ENCODE measurements at places on chromosomes 2 and 18. TPM values are rescaled to one million over a fixed set of nuclear protein-coding genes. Genes with fewer than 3 reads are reported as not detected.

DNA sequence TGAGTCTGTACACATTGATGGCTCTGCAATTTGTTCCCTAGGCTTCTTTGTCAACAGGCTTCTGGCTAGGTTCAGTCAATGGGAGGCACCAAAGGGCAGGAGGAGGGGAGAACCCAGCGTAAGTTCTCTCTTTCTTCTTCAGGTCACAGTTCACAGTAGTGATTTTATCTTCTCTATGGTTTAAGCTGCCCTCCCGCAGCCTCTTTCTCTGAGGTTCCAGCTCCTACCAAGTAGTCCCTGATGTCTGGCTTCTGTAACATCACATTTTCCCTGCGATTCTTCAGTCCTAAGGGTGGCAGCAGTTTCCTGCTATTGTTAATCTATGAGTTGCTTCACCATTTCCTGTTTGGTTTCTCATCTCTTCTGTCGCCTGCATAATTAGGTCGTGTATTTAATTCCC, 107.4 kb downstream of the CPO start:
- DNase-seq: no peak

DNA sequence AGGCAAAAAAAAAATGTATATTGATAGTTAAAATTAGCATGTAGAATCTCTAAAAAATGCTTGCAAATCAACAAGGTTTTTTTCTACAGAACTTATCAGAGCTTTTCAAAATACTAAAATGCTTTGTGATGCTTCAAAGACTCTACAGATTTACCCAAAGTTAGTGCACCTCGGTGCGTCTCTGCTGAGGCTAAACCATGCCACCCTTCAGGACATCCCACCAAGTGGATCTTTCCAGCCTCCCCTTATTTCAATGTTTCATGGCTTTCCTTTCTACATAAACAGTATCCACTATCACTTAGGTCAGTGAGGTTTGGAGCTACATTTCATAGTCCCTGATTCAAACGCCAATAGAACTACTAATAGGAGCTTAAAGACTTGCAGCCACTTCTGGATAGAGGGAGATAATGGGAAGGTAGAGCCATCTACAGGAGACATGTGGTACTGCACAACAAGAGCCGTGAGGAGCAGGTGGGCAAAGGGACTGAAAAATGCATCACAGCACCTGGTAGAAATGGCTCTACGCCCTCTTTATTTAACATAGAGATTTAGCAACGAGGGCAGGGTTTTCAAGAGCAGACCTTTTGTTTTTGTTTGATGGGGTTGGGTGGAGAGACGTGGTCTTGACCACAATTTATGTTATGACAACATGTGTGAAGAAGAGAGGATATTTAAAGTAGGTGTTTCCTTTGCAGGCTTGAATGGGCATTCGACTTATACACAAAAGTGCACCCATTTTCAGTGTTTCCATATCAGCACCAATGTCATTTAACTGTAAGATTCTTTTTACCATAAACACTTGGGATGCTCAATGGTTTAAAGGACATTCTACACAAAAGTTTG, 56.1 kb upstream of the SLC35G4 start:
- peak; percentile 40 for DNase-seq

DNA sequence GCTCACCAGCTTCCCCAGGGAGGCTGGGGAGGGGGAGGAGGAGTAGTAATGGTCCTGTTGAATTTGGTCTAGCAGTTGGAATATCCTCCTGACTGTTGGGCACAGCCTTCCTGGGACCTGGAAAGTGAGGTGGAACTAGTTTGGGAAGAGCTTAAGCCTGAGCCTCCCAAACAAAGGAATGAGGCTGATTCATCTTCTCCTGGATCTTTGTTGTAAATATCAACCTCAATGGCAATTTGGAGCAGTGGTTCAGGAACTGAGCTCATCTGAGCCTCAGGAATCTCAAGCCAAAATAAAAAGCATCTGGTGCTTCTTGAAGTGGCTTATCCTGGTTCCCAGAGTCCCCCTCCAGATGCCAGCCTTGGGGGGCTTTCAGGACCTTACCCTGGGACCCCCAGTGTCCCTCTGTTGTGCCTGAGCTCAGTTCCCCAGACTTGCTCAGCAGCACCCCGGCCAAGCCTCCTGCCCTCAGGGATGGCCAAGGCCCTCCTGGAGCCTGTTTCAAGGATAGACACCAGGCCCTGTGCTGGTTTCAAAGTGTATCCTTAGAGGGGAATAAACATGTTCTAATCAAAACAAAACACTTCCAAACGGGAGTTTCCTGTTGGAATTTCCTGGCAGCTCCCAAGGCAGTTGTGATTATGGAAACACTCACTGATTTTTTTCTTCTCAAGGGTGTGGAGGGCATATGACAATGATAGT, 112.6 kb downstream of the DDX1 start:
- no peak for DNase-seq

DNA sequence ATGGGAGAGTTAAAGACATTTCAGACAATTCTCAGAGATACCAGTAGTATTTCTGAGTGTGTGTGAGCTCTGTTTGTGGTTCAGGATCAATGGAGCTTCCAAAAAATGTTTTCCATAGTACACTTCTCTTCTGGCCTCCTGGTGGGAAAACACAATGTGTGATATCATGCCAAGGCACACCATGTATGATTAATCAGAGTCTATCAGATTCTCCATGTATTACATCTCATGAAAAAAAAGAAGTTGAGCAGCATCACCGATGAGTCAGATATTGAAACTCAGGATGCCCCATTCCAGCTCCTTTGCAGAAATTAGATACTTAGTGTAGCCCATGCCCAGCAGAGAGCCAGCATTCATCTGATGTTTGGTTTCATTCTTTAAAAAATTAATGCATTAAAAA, 620.3 kb upstream of the POU3F3 start:
- no peak for DNase-seq

DNA sequence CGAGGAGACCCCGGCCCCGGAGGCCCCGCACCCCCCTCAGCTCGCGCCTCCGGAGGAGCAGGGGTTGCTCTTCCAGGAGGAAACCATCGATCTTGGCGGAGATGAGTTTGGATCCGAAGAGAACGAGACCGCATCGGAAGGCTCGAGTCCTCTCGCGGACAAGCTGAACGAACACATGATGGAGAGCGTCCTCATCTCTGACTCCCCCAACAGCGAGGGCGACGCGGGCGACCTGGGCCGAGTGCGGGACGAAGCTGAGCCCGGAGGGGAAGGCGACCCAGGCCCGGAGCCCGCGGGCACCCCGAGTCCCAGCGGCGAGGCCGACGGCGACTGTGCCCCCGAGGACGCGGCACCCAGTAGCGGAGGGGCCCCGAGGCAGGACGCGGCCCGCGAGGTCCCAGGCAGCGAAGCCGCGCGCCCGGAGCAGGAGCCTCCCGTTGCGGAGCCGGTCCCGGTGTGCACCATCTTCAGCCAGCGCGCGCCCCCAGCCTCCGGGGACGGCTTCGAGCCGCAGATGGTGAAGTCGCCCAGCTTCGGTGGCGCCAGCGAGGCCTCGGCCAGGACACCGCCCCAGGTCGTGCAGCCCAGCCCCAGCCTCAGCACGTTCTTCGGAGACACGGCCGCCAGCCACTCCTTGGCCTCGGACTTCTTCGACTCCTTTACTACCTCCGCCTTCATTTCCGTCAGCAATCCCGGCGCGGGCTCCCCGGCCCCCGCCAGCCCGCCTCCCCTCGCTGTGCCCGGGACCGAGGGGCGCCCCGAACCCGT, 8.3 kb downstream of the TRAPPC12 start:
- DNase-seq: no peak

DNA sequence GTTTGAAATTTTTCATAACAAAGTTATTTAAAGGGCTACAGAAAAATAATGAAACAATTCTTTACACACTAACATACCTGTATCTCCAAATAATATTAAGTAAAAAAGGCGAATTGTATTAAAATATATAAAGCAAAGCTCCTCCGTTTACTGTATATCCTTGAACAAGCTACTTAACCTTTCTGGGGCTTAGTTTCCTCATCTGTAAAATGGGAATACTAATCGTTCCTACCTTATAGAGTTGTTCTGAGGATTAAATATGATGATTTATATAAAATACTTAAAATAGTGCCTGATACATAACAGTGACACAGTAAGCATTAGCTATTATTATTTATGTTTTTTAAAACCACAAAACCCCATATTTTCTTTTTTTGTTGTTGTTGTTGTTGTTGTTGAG, 13.3 kb downstream of the SLC25A12 start:
- no peak for DNase-seq

DNA sequence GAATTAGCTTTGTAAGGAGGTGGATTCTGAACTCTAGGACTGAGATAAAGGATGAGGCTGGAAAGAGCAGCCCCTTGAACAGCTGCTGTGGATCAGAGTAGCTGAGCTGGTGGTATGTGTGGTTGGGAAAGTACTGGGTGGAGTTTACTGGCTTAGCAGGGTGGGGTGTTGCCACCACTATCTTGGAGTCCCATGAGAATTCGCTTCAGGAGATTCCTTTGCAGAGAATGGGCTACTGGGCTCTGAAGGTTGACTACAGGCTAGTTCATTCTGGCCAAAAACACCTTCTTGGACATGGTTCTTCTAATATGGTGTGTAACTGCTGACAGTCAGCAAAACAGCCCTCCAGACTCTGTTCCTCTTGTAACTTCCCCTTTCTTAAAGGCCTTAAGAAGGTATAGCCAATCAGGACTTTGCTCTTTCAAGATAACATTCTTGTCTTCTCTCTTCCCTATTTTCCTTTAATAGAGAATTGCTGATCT, 52.7 kb downstream of the TET3 start:
- DNase-seq: no peak

DNA sequence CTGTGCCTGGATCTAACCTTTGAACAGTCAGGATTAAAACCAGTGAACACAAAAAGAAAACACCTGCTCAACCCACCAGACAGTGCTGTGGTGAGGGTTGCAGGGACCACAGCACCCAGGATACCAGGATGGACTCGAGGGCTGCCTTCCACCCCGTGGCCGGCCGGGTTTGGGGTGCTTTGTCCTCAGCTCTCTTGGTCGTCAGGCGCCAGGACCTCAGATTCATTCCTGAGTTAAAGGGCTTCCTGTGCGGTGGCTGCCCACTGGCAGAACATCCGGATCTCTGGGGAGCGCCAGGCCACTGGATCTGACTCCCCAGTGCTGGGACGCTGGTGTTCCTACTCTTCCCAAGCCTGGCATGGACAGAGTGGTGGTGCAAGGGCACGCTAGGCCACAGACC, 239.8 kb downstream of the TFCP2L1 start:
- no peak for DNase-seq

DNA sequence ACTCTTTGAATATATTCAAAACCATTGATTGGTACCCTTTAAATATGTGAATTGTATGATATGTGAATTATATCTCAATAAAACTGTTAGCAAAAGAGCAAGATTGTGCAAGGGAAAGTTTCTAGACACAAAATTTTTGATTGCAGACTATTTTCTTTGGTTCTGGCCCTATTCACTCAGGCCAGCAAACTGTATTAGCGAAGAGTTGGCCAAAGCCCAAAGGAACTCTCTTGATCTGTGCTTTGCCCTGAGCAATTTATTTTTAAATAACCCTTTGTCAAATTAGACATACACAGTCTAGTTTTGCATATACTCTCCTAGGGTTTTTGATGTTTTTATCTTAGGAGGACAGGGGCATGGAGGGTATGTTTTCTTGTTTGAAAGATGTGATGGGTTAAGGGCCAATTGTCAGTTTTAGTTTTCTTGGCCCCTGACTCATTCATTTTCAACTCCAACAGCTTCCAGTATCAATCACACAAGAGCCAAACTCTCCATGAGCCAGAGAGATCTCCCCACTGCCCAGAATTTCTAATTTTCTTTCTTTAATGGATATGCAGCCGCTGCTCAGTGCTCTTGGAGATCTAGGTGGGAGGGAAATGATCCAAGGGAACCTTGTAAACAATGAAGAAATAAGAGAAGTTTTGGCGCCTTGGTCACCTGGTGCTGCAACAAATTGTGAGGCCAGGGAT, 231.5 kb downstream of the SRBD1 start:
- no peak for DNase-seq

GRCh38 chr18:3114451-3114850, 101.5 kb upstream of the LPIN2 start:
- DNase-seq: no peak

DNA sequence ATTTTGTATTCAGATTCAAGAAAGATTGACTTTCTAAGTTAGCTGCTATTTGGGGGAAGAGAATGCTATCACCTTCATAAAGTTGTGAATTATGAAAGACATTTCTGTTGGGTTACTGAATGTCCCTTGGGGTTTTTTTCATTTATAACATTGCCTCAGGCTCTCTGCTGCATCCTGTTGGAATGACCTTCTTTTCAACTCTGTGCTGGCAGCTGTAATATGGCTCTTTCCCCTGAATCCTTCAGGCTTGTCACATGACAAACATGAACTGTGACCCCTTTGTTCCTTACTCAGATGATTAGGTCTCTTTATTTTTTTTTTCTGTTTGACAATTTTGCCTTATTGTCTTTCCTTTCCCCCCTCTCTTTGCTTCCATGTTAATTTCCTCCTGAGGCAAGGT, 159.8 kb downstream of the TAF4B start:
- no peak for DNase-seq

GRCh38 chr2:113203901-113204519, 30.2 kb downstream of the PSD4 start:
- no peak for DNase-seq

- no peak for DNase-seq
These were observed 14.3 kb downstream of the SULT1C4 start for GRCh38 chr2:108392029-108392428.

GRCh38 chr18:32454593-32454992, 16.1 kb downstream of the GAREM1 start:
- no peak for DNase-seq

GRCh38 chr2:27014771-27015433, 17.9 kb upstream of the TMEM214 start:
- DNase-seq: no peak

DNA sequence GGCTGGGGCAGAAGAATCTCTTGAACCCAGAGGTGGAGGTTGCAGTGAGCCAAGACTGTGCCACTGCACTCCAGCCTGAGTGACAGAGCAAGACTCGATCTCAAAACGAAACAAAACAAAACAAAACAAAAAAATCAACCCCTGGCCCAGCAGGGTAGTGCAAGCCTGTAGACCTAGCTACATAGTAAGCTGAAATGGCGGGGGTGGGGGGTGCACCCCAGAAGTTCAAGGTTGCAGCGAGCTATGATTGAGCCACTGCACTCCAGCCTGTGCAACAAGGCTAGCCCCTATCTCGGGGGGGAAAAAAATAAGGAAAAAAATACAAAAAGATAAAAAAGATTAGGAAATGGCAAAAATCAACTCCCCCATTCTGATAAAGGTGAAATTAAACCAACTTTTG, 6.4 kb downstream of the ATL2 start:
- DNase-seq: no peak

The EPG5 gene
- 16.2 TPM for polyA plus RNA-seq

The PROM2 gene
- polyA plus RNA-seq: 51.8 TPM

The SLC20A1 gene
- polyA plus RNA-seq: 53.9 TPM

The FOXD4L1 gene
- 0.56 TPM for polyA plus RNA-seq

The GALNT14 gene
- 37.9 TPM for polyA plus RNA-seq

The BABAM2 gene
- 43.6 TPM for polyA plus RNA-seq

All from left renal cortex interstitium (tissue), 4 donors.